ENCODE measurements at places on chromosomes 7 and 10.

- no peak for DNase-seq
These were observed 4.5 kb downstream of the DMTF1 start for GRCh38 chr7:87156709-87157108.

DNA sequence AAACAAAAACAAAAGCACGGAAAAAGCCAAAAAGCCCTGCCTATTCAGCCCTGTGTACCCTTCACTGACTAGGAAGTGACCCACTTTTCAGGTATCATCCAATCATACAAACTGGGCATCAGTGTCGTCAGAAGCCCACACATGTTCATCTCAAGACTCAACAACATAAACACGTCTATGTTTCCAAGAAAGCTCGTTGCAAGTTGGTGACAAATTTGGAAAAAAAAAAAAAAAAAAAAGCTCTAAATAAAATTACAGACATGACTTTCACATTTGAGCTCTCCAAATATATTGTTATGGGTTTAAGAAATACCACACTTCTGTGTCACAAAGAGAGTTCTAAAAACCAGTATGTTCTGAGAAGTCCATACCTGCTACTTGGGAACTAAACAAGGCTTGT, 204.7 kb upstream of the KLF14 start:
- DNase-seq: peak; percentile 91

DNA sequence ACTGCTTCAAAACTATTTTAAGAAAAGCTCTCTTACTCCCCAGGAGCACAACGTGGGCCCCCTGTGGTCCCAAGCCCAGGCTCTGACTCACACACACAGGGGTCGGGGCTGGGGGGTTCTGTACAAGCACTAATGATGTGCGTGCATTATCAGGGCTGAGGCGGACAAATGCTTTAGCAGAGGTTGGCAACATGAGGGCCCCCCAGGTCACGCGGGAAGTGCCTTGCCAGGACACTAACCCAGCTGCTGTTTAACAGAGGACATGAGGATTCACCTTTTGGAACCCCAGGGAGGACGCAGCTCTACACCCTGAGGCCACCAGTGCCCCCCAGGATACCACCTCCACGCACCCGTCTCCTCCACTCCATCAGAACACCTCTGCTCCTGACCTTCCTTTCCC, 342.8 kb downstream of the DNAJB6 start:
- no peak for DNase-seq

- no peak for DNase-seq
These were observed 66.8 kb downstream of the PCGF5 start for GRCh38 chr10:91287276-91287675.

DNA sequence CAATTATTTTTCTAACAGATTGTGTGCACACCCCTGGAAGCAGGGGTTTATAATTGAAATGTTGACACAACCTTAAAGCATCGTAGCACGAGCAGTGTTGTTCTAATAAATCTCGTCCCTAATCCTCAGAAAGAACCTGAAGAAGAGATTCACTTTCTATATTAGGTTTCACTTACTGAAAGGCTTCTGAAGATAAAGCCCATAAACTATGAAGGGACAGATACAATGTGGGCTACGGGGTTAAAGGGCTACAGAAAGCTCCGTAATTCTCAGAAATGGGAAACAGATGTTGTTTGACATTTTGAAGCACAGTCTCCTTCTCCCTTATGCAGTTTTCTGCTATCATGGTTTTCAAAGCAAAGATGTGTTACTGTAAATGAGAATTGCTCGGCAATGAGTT, 479.6 kb downstream of the GATA3 start:
- no peak for DNase-seq

DNA sequence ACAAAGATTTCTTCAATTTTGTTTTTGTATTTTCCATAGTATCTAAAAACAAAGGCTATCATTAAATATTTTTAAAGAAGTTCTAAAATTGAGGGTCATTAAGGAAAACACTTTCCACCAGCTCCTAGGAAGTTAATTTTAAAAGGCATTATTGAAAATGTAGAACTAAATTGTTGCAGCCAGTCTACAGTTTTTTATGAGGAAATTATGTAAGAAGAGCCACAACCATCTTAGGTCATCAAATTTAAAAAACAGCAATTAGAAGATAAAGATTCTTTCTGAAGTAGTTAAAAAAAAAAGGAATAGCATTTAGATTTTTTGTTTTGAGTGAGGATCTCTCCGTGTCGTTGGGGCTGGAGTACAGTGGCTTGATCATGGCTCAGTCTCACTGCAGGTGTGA, 161.7 kb downstream of the NRBF2 start:
- DNase-seq: no peak
